ENCODE measurements at places on chromosomes 3 and 15. TPM values are rescaled to one million over a fixed set of nuclear protein-coding genes. Genes with fewer than 3 reads are reported as not detected.

- H3K27me3 ChIP-seq, result no peaks in the 10 kb centered on the region
- no peak for DNase-seq
- H3K4me3 ChIP-seq, result no peak overlapping the region
- H3K27ac ChIP-seq, result no peak overlapping the region
These were observed 78.1 kb downstream of the CLDN11 start for GRCh38 chr3:170496868-170497140.

GRCh38 chr3:109114746-109115145, 3.2 kb downstream of the MORC1 start:
- DNase-seq, result no peak
- H3K4me3 ChIP-seq, result no peak overlapping the region
- no peak overlapping the region for H3K27ac ChIP-seq

- no peak overlapping the region for H3K27ac ChIP-seq
- peaks cover 5% of the 10 kb centered on the region for H3K4me1 ChIP-seq
- no peak for DNase-seq
These were observed 16.4 kb downstream of the ZNF654 start for GRCh38 chr3:88075497-88075896.

DNA sequence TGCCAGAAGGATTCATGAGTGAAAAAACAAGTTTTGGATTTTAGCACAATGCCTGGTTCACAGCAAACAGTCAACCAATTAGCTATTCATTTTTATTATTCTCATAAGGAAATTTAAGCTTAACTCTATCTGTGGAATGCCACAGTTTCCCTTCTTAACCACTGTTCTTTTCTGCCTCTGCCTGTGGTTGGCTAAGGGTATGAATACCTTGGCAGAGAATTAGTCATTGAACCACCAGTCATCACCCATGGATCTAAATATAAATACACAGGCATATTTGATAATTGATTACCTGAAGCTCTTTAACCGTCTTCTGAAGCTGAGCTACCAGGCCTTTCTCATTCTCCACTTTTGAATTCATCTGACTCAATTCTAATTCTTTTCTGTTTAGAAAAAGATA, 79.9 kb downstream of the MYH15 start:
- H3K4me3 ChIP-seq, result no peak overlapping the region
- H3K27ac ChIP-seq, result no peak overlapping the region
- DNase-seq, result no peak
- H3K4me1 ChIP-seq, result no peaks in the 10 kb centered on the region
- no peaks in the 10 kb centered on the region for H3K36me3 ChIP-seq

GRCh38 chr15:48507416-48508065, 138.0 kb downstream of the FBN1 start:
- no peaks in the 10 kb centered on the region for H3K36me3 ChIP-seq
- no peak for DNase-seq
- no peaks in the 10 kb centered on the region for H3K27me3 ChIP-seq
- H3K4me1 ChIP-seq, result no peaks in the 10 kb centered on the region
- H3K4me3 ChIP-seq, result no peak overlapping the region
- no peak overlapping the region for H3K27ac ChIP-seq

DNA sequence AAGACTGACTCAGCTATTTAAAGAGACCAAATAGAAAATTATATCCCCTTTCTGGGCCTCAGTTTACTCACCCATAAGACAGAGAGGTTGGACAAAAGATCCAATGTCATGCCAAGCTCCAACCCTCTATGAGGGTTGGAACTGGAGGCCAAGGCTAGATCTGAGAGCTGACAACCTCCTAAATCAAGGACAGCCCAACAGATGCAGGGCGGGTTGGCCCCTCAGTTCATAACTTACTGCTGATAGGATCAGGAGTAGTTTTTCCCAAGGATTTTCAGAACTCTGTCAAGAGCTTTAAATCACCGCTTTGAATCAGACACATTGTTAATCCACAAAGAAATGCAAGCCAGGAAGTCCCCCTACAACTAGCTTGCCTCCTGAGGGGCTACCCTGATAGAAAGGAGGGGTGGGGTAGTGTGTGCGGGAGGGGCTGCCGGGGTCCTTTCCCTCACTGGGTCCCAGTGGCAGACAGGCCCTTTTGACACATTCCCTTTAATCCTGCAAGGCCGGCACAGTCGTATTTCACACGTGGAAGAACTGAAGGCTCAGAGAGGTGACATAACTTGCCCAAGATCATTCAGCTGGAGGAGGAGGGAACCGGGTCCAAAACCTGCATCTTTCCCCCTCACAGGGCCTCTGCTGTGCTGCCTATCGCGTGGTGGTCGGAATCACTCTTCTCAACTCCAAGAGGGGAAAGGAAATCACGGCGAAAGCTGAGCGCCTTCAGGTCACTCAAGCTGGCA, 21.4 kb downstream of the BMF start:
- no peaks in the 10 kb centered on the region for H3K36me3 ChIP-seq
- H3K27ac ChIP-seq, result no peak overlapping the region

DNA sequence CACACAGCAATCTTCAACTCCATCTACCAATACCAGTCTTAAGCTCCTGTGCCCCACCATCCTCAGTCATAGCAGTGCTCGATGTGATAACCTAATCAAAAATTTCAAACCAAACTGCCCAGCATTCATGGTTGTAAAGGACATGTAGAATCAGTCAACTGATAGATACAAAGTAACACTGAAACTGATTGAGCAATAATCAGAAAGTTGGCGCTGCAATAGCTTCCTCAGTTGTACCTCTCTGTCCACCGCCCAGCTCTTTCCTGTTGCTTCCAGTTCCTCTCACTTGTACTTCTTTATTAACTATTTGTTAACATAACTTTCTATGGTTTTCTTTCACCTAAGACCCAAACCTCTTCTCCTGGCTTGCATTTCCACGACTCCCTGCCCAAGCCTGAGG, 745.7 kb downstream of the PDCD6IP start:
- DNase-seq, result no peak
- H3K36me3 ChIP-seq, result no peaks in the 10 kb centered on the region
- no peaks in the 10 kb centered on the region for H3K4me1 ChIP-seq

DNA sequence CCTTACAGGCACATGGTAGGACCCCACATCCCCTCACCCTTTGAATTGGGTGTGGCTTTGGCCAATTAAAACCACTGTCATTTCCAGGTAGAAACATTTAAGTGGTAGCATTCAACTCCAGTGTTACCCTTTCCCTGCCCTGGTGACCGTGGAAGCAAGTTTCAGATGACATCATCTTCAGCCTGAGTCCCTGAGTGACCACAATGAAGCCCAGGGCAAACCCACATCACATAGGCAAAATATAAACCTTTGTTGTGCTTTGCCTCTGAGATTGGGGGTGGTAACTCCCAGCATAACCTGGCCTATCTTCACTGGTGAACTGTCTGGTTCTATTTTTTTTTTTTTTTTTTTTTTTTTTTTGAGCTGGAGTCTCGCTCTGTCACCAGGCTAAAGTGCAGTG, 404.0 kb upstream of the WNT5A start:
- DNase-seq, result no peak
- H3K27me3 ChIP-seq, result no peaks in the 10 kb centered on the region
- no peak overlapping the region for H3K4me3 ChIP-seq
- no peak overlapping the region for H3K27ac ChIP-seq

DNA sequence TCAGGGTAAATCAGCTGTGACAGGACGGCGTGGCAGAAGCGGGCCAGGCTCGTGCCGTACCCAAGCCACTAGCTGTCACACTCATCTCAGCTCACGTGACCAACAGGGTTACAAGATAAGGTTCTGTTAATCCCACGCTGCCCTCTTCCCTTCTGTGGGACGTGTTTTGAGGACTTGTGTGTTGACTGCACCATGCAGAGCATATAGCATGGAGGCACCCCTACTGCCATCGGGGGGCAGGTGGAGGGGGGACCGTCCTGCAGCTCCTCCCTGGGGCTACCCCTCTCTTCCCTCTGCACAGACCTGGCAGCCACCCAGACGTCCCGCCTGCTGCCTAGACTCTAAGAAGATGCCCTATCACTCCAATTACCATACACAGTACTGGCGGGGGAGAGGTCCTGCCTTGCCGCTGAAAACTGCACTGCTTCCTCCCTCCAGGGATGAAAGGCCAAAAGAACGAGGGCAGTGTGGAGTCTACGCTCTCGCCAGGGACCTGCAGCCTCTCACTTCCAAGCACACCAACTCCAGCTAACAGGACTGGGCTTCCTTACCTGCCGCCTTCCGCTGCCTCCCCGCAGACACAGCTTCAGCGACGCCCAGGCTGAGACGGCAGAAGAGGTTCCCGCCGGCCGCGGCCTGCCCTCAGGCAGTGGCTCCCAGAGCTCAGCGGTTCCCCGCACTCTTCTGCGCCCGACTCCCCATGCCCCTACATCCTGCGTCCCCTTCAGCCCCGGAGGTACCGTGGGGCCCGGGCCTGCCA, at the start of gene TNK2:
Gene TNK2, minus strand, starts transcription at position 618 of the 760 bp plus-strand sequence. CDS start 19,963 bp downstream, outside the sequence.
- peak within 1 kb of the TSS; percentile 94 for H3K27ac ChIP-seq
- H3K4me3 ChIP-seq, result peak within 1 kb of the TSS; percentile 93
- H3K27me3 ChIP-seq, result no peaks in the 10 kb centered on the region
- H3K4me1 ChIP-seq, result peaks cover 56% of the 10 kb centered on the region
- no peaks in the 10 kb centered on the region for H3K36me3 ChIP-seq
- DNase-seq, result peak; percentile 68

DNA sequence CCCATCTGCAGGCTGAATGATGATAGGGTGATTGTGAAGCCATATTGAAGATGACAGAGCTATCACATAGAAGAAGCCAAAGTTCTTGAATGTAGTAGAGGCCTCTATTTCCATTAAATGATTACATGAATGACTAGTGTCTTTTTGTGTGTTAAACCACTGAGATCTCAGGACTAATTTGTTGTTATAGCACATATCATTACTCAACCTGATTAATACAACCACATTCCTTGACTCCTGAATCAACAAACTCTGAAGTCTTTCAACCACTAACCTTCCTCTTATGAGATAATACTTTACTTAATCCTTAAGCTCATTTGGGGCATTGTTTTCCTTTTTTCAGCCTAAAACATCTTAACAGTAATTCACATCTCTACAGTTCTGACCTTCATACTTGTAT, 564.5 kb upstream of the ADAMTS9 start:
- no peak overlapping the region for H3K27ac ChIP-seq
- H3K27me3 ChIP-seq, result no peaks in the 10 kb centered on the region
- no peaks in the 10 kb centered on the region for H3K36me3 ChIP-seq
- H3K4me1 ChIP-seq, result no peaks in the 10 kb centered on the region
- no peak overlapping the region for H3K4me3 ChIP-seq

DNA sequence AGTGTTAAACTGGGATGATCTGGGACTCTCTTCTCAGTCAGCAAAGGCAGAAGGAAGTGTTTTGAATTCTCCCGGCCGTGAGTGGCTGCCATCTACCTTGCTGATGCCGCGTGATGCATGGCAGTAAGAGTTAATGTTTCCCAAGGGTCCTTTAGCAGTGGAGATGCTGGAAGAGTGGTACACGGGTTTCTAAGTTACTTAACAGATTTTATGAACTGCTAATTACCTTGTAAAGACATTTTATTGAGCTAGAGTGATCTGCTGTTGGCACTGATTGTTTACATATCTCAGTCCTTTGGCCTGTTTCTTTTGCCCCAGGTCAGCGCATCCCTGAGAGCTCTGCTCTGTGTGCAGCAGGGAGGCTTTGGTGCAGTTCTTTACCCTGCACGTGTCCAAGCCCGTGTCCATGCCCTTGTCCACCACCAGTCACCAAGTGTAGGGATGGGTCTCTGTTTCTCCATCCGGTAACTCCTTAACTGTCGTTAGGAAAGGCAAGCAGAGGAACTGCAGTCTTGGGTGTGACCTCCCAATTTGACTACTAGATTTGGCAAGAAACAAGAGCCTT, 172.3 kb downstream of the SLCO3A1 start:
- H3K4me1 ChIP-seq, result no peaks in the 10 kb centered on the region
- no peaks in the 10 kb centered on the region for H3K36me3 ChIP-seq
- DNase-seq, result no peak
- H3K27me3 ChIP-seq, result no peaks in the 10 kb centered on the region

DNA sequence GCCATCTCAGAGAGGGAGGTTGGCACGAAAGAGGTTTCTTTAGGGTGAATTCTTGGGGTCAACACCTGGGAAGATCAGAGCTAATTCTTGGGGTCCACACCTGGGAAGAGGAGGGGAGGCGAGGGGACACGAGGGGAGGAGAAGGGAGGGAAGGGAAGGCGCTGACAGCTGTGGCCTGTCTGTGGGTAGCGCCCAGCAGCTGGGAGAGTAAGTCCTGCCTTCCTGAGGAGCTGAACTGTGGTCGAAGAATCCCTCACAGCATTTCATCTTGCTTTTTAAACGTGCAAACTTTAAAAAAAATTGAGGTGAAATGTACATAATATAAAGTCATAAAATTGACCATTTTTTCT, 63.2 kb upstream of the CGNL1 start:
- no peak overlapping the region for H3K27ac ChIP-seq
- no peaks in the 10 kb centered on the region for H3K36me3 ChIP-seq
- H3K27me3 ChIP-seq, result no peaks in the 10 kb centered on the region
- no peak overlapping the region for H3K4me3 ChIP-seq

DNA sequence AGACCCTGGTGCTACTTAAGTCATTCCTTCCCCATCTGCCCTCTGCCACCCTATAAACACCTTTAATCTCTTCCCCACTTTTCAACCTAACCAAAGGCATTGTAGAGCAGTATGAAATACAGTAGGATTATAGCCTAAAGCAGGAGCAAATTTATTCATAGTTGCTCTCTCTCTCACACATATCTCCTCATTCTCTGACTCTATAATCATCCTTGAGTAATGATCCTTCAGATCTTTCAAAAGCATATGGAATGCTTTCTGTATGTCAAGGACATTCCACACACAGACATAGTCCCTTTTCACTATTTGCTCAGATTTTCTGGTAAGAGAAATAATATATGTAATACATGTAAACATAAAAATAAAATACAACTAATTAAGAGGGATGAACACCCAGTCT, 54.1 kb downstream of the TRPC1 start:
- no peaks in the 10 kb centered on the region for H3K4me1 ChIP-seq
- no peak overlapping the region for H3K4me3 ChIP-seq
- no peaks in the 10 kb centered on the region for H3K27me3 ChIP-seq
- no peak overlapping the region for H3K27ac ChIP-seq

DNA sequence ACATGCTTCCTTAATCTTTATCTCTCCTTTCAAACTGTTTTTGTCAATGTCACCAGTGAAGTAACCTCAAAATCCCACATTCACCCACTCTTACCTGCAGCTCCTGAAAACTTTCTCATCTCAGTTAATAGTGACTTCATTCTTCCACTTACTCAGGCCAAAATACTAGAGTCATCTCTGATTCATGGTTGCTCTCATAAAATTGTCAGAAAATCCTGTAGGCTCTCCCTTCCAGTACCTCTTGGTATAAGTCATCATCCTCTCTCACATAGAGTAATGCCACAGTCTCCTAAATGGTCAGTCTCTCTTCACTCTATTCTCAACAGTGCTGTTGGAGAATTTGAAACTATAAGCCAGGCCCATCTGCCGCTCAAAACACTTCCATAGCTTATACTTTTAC, 34.9 kb upstream of the POU1F1 start:
- no peak for DNase-seq
- H3K4me1 ChIP-seq, result no peaks in the 10 kb centered on the region
- no peak overlapping the region for H3K27ac ChIP-seq
- H3K36me3 ChIP-seq, result no peaks in the 10 kb centered on the region
- H3K4me3 ChIP-seq, result no peak overlapping the region

- peaks cover 10% of the 10 kb centered on the region for H3K4me1 ChIP-seq
- no peak overlapping the region for H3K4me3 ChIP-seq
- H3K36me3 ChIP-seq, result peaks cover 66% of the 10 kb centered on the region
- H3K27ac ChIP-seq, result no peak overlapping the region
- no peak for DNase-seq
- no peaks in the 10 kb centered on the region for H3K27me3 ChIP-seq
These were observed 6.5 kb downstream of the ALAS1 start for GRCh38 chr3:52204337-52205073.

FRMD5 gene
- total RNA-seq, result 0.44 TPM

MORC1 gene
- not detected for total RNA-seq

PEX5L gene
- not detected for total RNA-seq
